Neural progenitor cell (in vitro differentiated cells): ENCODE measurements at places on chromosomes 7 and 10. TPM values are rescaled to one million over a fixed set of nuclear protein-coding genes. Genes with fewer than 3 reads are reported as not detected.

GRCh38 chr10:24826009-24826408, 102.3 kb upstream of the ARHGAP21 start:
- H3K36me3 ChIP-seq = no peaks in the 10 kb centered on the region
- H3K27me3 ChIP-seq = no peaks in the 10 kb centered on the region
- H3K4me3 ChIP-seq = no peak overlapping the region

GRCh38 chr10:33965795-33966581, 631.5 kb upstream of the NRP1 start:
- H3K4me1 ChIP-seq = no peaks in the 10 kb centered on the region
- no peak overlapping the region for H3K27ac ChIP-seq
- no peak overlapping the region for H3K4me3 ChIP-seq
- H3K27me3 ChIP-seq = no peaks in the 10 kb centered on the region
- H3K36me3 ChIP-seq = no peaks in the 10 kb centered on the region

- no peaks in the 10 kb centered on the region for H3K36me3 ChIP-seq
- H3K4me1 ChIP-seq = no peaks in the 10 kb centered on the region
- H3K4me3 ChIP-seq = no peak overlapping the region
- peaks cover 94% of the 10 kb centered on the region for H3K27me3 ChIP-seq
Observed at GRCh38 chr7:150727381-150727780, 9.8 kb upstream of the GIMAP5 start.

DNA sequence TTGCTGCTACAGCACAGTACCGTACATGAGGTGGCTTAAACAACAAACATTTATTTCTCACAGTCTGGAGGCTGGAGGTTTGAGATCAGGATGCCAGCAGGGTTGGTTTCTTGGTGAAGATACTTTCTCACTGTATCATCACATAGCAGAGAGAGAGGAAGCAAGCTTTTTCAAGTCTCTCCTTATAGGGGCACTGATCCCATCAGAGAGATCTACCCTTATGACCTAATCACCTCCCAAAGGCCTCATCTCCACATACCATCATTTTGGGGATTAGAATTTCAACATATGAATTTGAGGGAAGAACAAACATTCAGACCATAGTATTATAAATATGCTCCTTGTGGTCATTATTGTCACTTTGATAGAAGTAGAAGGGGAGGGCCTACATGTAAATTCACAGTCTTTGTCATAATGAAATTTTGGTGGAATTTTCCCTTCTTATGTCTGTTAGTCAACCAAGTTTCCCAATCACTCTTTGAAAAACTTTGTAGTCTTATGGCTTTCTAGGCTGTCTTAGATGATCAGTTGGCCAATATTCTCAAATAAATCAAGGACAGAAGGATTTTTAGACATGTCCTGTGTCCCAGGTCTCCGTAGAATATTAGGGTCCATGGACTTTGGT, 606.2 kb downstream of the LRMDA start:
- DNase-seq = no peak
- H3K27ac ChIP-seq = no peak overlapping the region
- no peaks in the 10 kb centered on the region for H3K27me3 ChIP-seq
- peaks cover 34% of the 10 kb centered on the region for H3K4me1 ChIP-seq
- H3K36me3 ChIP-seq = no peaks in the 10 kb centered on the region

DNA sequence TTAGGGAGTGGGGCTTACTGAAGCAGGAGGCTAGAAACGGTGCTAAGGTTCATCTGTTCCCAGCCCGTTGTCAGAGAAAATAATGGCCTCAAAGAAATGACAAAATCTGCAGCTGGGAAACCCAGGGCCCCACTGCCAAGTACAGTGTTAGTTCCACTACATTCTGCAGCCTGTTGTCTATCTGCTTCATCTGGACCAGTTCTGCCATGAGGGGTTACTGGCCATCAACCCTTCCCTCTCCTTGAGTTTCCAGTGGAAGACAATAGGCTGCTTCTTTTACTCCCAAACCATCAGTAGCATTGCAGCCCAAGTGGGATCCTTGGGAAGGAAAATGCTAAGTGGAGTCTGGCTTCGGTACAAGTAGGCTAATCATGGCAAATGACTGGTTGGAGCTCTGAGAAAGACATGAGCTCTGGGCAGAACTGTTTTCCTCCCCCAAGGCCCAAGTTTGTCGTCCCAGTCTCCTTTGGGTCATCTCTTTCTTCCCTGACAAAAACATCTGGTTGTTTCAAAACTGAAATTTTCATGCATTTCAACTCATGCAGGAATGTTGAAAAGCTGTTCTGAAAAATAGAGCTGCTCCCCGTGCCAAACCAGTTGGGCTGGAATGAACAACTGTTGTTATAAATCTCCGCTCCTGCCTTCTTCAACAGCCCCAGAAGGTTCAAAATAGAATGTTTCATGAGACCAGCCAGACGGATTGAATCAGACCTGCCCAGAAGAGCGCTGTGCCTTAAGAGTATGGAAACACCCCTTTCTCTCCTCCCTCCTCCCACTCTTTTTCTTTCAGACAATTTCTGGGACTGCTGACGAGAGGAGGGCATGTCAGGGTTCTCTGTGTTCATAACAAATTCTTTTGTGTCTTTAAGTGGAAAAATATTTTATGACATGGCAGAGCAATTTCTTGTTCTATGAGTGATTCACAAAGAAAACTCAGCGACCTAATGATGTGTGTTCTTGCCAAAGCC, 116.6 kb downstream of the RAB18 start:
- no peak overlapping the region for H3K4me3 ChIP-seq
- no peaks in the 10 kb centered on the region for H3K27me3 ChIP-seq
- H3K4me1 ChIP-seq = peaks cover 8% of the 10 kb centered on the region
- H3K27ac ChIP-seq = no peak overlapping the region
- DNase-seq = no peak
- no peaks in the 10 kb centered on the region for H3K36me3 ChIP-seq

- H3K27ac ChIP-seq = no peak overlapping the region
- H3K4me1 ChIP-seq = no peaks in the 10 kb centered on the region
- H3K4me3 ChIP-seq = no peak overlapping the region
Observed at GRCh38 chr10:75496191-75496567, 64.8 kb downstream of the LRMDA start.

DNA sequence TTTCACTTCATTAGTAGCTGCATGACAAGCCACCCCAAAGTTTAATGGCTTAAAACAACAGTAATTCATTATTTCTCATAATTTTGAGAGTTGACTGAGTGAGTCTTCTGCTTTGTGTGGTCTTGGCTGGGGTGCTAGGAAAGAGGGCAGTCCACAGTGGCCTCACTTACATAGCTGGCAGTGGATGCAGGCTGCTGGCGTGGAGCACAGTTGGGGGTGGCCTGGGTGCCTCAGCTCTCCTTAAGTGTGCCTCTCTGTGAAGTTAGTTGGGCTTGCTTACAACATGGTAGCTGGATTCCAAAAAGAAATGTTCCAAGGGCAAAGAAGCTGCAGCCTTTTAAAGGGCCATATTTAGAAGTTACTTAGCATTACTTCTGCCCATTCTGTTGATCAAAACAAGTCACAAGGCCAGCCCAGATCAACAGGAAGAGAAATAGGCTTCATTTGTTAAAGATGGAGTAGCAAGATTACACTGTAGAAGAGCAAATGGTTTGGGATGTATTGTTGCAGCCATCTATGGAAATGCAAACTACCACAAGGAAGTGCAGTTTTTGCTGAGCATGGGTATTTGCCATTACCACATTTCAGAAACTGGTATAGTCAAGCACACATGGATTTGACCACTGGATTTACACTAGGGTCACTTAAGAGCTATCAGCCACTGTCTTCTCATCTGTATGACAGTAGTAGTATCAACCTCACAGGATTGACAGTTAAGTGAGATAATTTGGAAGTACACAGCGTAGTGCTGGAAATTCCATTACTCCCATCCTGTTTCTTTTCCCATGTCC, 33.6 kb downstream of the ZEB1 start:
- H3K4me3 ChIP-seq = no peak overlapping the region
- no peaks in the 10 kb centered on the region for H3K27me3 ChIP-seq
- peaks cover 5% of the 10 kb centered on the region for H3K4me1 ChIP-seq
- no peak overlapping the region for H3K27ac ChIP-seq

DNA sequence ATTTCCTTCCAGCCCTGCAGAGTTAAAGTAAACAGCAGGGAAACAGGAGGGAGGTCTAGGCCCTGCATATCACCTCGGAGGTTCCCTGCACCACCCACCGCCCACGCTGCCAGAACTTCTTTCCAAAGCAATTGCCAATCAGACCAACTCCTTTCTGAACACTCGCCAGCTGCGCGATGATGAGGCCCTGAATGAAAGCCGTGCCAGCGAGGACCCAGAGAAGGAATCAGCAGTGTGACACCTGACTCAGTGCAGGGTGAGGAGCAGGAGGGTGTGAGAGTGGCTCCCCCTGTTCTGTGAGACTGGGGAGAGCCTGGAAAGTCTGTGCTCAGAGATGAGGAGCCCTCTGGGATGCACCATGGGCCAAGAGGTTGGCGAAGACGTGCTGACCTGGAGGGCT, 3.3 kb upstream of the TCERG1L start:
- no peaks in the 10 kb centered on the region for H3K36me3 ChIP-seq
- H3K27me3 ChIP-seq = peaks cover 37% of the 10 kb centered on the region
- H3K4me1 ChIP-seq = peaks cover 16% of the 10 kb centered on the region
- no peak overlapping the region for H3K27ac ChIP-seq
- no peak for DNase-seq

- H3K36me3 ChIP-seq = peaks cover 11% of the 10 kb centered on the region
- H3K27me3 ChIP-seq = no peaks in the 10 kb centered on the region
- no peak for DNase-seq
- H3K27ac ChIP-seq = no peak overlapping the region
- H3K4me3 ChIP-seq = no peak overlapping the region
- H3K4me1 ChIP-seq = no peaks in the 10 kb centered on the region
Observed at GRCh38 chr10:103995134-103995533, 28.2 kb downstream of the SLK start.

GRCh38 chr7:157465891-157466866, 129.4 kb downstream of the DNAJB6 start:
- H3K27ac ChIP-seq = no peak overlapping the region
- DNase-seq = no peak
- peaks cover 20% of the 10 kb centered on the region for H3K27me3 ChIP-seq
- H3K4me3 ChIP-seq = no peak overlapping the region
- no peaks in the 10 kb centered on the region for H3K36me3 ChIP-seq

DNA sequence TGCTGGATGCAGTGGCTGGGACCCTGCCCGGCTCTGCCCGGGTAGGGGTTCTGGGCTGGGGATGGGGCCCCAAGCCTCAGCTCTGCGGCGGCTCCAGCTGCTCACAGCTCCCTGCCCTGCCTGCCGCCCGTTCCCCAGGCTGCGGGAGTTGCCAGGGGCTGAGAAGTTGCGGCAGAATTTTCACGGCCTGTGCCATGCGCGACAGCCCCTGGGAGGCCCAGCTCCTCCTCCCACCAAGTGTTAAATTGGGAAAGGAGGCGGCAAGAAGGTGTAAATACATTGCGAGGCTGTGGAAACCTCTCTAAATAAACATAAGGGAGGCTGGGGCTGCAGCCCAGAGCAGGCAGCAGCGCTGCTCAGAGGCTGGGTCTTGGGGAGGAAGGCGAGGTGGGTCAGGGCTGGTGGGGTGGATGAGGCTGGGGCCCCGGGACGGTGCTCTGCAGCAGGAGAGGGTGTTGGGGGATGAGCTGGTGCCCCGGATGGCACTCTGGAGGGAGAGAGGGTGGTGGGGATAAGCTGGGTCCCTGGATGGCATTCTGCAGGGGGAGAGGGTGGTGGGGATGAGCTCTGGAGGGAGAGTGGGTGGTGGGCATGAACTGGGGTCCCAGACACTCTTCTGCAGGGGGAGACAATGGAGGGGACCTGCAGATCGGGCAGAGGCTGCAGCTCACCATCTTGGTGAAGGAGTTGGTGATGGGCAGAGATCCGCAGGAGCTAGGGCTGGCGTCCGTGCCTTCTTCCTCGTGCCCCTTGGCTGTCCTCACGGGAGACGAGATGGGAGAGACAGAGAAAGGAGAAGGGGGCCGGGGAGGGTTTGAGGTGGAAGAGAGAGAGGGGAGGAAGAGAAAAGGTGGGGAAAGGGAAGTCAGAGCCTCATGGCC, 85.5 kb upstream of the GNA12 start:
- no peak overlapping the region for H3K27ac ChIP-seq
- DNase-seq = no peak
- no peaks in the 10 kb centered on the region for H3K27me3 ChIP-seq
- H3K4me1 ChIP-seq = no peaks in the 10 kb centered on the region
- no peak overlapping the region for H3K4me3 ChIP-seq

- no peak overlapping the region for H3K4me3 ChIP-seq
- no peak overlapping the region for H3K27ac ChIP-seq
- H3K36me3 ChIP-seq = no peaks in the 10 kb centered on the region
- H3K4me1 ChIP-seq = peaks cover 3% of the 10 kb centered on the region
Observed at GRCh38 chr10:24465891-24466818, 257.2 kb downstream of the KIAA1217 start.

- H3K27me3 ChIP-seq = peaks cover 26% of the 10 kb centered on the region
- H3K4me1 ChIP-seq = no peaks in the 10 kb centered on the region
- H3K4me3 ChIP-seq = no peak overlapping the region
- DNase-seq = no peak
Observed at GRCh38 chr7:104857458-104858425, 156.3 kb upstream of the KMT2E start.

DNA sequence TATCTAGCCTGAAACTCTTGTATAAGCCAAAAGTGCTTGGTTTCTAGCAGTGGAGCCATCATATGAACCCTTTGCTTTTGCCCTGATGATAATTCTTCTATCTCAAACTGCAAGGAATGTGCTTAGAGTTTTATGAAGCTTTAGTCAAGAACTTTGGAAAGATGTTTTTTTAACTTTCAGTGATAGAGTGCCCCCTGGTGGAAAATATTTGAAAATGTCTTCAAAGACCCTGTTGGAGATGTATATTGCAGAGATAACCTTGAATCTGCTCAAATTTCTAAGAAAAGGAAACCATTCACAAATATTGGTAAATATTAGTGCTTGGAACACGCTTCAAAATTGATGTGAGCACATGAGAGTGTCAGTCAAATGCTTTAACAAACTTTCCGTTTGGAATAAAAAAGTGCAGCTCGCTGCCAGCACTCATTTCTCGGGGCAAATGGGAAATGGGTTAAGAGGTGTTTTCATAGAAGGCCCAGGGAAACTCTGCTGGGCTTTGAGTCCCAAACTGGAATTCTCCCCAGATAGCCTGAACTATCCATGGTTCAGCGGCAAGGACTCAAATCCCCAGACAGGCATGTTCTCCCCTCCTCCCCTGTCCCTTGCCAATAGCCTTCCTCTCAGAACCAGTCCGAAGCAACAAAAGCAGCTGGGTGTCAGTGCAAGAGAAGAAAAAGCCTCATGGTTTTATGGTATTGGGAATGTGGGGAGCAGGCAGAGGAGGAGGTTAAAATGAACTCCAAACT, 129.3 kb downstream of the MYOF start:
- H3K27ac ChIP-seq = no peak overlapping the region
- H3K4me3 ChIP-seq = no peak overlapping the region
- H3K27me3 ChIP-seq = no peaks in the 10 kb centered on the region
- H3K36me3 ChIP-seq = no peaks in the 10 kb centered on the region

The SPDYE2 gene
- not detected in 2 replicates for total RNA-seq

The NRP1 gene
- total RNA-seq = 1.9 and 2.0 TPM in 2 replicates

The EPDR1 gene
- 6.8 and 10.6 TPM in 2 replicates for total RNA-seq
